Renal cortex interstitium (tissue), 15 donors: ENCODE measurements at places on chromosomes 16 and 17.

DNA sequence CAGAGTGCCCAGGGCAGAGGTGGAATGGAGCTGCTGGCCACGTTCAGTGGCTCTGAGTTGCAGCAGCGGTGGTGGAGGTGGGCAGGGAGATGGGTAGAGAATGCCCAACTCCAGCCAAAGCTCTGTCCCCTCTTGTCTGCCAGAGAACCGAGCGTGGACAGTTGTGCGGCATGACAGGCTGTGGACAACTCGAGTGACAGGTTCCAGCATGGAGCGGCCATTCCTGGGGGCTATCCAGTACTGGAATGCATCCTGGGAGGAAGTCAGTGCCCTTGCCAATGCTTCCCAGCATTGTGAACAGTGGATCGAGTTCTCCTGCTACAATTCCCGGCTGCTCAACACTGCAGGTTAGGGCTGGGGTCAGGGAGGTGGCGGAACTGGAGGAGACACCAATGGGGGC is 8.3 kb downstream of the CNTNAP1 start:
- no peak for DNase-seq

- no peak for DNase-seq
These were observed 32.9 kb downstream of the BAHCC1 start for GRCh38 chr17:81428121-81428515.

DNA sequence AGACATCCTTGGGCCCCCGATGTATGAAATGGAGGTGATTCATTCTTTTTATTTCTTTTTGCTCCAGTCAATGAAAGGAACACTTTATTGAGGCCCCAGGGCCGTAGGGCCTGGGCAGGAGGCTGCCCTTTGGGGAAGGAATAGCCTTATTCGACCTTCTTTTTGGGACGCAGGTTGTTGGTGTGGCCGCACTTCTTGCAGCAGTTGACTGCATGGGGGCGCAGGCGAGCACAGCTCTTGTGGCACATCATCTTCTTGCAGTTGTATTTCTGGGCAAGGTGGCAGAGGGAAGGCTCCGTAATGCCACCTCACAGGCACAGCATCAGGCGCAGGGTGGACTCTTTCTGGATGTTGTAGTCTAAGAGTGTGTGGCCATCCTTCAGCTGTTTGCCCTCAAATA is 50.9 kb downstream of the SIAH1 start:
- no peak for DNase-seq

DNA sequence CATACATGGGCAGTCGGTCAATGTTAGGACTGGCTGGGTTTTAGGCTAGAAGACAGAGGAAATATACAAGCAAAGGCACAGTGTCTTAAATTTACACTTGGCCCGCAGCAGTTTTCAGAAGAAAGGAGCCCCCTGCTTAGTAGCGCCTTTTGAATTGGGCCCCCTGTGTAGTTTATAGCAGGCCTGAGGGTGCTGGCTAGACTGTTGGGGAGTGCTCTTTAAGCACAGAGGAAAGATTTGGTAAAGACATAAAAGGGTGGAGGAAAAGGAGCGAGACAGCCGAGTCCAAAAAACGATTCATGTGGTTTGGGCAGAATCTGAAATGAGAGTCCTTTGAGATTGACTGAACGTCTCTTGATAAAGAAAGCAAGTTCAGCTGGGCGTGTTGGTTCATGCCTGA is 10.6 kb downstream of the RMI2 start:
- DNase-seq = no peak

DNA sequence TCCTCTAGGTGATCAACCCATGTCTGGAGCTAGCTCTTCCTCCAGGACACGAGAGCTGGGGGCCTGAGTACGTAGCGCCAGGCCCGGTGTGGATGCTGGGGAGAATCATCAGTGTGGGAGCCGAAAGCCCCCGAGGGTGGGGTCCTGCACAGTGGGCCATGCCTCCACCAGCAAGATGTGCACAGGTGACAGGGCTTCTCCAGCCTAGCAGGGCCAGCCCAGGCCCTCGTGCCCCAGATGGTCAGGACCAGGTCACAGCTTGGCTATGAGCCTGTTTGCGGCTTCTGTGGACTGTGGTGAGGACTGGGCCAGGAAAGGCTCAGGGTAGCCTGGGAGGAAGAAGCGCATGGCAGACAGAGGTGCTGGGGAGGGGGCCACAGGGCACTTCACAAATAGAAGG is 7.8 kb downstream of the MPG start:
- no peak for DNase-seq

GRCh38 chr16:28915181-28915580 is 9.9 kb downstream of the RABEP2 start:
- DNase-seq = no peak

DNA sequence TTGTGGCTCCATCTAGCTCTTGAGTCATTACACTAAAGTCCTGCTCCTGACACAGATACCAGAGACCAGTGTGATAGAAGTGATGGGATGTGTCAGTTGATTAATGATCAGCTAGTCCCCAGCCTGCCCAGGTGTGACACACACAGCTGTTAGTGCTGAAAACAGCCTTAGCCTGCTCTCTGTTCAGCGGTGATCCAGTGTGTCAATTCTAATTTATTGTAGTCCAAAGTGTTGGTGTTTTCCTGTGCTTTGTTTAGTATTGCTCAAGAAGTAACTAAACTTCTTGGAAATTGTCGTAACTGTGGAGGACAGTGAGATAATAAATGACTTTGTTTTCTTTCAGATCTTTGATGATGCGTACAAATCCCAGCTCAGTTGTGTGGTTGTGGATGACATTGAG is 92.3 kb downstream of the WNT3 start:
- DNase-seq = no peak

DNA sequence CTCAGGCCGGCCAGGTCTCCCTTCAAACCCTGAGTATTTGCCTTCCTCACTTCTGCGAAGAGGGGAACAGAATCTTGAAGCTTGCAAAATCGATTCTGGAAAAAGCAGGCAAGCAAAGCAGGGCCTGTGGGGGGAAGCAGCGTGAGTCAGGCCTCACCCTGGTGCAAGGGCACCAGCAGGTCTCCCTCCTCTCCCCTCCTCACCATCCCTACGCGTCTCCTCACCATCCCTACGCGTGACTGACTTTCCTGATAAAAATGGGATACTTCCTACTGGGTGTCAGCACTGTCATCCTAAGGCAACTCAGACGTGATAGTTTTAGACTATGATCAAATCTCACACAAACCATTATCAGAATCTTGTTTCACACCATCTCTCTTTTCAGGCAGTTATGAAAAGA is 12.1 kb downstream of the CMTM3 start:
- no peak for DNase-seq

DNA sequence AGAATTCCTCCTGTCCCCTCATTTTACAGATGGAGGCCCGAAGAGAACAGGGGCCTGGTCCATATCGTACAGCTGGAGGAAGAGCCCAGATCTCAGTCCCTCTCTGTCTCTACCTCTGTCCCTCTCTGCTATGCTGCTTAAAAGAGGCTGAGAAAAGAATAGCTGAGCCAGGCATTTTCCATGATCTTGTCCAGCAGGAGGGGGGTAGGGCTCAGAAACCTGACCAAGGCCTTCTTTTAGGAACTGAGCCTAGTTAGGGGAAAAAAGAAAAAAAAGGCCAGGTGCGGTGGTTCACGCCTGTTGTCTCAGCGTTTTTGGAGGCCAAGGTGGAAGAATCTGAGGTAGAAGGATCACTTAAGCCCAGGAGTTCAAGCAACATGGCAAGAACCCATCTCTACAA is 84.2 kb downstream of the MGAT5B start:
- no peak for DNase-seq

DNA sequence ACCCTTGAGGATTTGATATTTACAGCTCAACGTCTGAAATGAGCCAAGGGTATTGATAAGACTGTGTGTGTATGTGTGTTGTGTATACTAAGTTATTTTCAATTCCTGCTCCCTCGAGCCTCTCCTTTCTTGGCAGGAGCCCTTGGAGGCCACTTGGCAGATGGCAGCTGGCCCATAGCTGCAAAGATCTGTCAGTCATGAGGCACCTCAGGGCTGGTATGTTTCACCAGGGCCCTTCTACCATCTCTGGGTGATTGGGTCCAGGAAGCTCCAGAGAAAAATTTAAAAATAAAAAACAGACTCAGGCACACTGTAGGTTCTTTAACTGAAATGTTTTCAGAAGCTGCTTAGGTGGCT is 355.7 kb downstream of the HAPSTR1 start:
- DNase-seq = no peak

DNA sequence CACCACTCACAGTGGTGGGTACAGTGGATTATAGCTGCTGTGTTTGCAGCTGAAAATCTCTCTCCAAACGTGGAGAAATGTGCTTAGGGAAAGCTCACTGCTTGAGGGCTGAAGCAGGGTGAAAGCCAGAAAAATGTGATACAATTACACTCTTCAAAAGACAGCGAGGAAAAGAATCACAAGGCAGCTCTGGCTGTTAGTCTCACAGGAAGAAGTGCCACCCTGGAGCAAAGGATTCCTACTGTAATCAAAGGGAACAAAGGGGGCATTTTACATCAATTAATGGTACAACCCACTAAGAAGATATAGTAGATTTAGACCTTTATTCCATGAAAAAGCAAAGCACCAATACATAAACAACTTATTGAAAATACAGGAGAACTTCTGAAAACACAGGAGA is 48.1 kb upstream of the IRX5 start:
- DNase-seq = no peak

GRCh38 chr17:29037739-29038084 is 5.2 kb upstream of the PIPOX start:
- no peak for DNase-seq

GRCh38 chr16:76768316-76768715 is 422.7 kb upstream of the MON1B start:
- no peak for DNase-seq

DNA sequence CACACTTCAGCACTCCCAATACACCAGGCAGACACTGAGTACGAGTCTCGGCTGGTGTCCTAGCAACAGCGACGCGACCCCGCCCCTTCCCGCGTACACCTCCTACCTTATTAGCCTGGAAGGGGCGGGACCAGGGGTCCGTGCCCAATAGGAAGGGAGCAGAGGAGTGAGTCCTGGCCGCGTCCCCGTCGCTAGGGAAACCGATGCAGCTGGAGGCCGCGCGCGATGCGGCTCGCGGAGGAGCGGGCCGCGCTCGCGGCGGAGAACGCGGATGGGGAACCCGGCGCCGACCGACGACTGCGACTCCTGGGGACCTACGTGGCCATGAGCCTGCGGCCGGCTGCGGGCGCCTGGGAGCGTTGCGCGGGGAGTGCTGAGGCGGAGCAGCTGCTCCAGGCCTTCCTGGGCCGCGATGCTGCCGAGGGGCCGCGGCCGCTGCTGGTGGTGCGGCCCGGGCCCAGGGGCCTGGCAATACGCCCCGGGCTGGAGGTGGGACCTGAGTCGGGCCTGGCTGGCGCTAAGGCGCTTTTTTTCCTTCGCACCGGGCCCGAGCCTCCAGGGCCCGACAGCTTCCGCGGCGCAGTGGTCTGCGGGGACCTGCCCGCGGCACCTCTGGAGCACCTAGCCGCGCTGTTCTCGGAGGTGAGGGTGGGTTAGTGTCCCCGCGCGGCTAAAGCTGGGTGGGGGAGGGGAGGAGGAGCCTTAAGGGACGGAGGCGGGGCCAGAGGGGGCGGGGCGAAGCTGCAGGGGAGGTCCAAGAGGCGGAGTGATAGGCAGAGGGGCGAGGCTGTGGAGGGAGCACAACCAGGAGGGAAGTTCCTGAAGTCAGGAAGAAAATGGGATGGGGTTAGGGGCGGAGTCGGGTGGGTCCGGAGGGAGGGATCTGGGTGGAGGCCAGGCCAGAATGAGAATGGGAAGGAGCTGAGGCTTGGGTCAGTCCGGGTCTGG is at the start of gene DNAH9:
Gene DNAH9 (plus strand): TSS at position 197 of the 948 bp plus-strand sequence. CDS start 29 bp downstream, at position 226.
- DNase-seq = peak; percentile 92

GRCh38 chr17:2202996-2203575 is 100.5 kb downstream of the SMG6 start:
- DNase-seq = no peak

DNA sequence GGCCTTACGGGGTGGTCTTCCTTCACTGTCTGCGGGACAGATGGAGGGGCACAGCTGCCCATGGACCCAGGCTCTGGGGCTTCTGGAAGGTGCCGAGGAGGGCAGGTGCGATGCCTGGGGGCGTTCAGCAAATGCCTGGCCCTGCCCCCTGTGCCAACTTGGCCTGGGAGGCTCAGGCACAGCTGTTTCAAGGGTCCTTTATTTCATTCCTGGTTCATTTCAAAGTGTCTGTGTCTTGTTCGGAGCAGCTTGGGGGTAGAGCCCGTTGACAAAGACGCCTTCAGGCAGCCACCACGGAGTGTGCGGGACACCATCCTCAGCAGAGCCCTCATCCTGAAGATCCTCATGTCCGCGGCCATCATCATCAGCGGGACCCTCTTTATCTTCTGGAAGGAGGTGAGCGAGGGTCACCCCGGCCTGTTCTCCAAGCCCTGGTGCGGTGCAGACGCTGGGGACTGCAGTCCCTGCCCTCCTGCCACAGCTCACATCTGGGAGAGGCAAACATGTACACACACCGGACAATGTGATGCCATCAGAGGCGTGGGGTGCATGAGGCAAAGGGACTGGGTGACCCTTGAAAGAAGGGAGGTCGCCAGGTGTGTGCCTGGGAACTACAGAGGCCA is 43.9 kb downstream of the MEAK7 start:
- no peak for DNase-seq

DNA sequence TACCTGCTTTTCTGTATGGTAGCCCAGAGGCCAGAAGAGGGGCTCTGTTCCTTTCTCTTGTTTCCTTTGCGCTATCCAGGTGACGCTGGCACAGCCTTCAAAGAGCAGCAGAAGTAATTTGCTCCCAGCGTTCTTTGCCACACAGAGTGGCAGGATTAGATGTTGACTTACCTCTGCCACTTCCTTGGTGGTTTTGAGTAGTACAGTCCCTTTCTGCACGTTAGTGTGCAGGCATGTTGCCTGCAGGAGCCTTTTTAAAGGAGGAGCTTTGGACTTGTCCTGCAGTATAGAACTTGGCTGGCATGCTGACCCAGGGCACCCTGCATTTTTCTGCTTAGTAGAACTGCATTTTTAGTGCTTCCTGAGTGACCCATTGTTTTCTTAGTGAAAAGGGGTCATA is at the start of gene ABCC11:
Gene ABCC11 (minus strand): TSS at position 229 of the 400 bp plus-strand sequence. CDS start 15,618 bp downstream, outside the sequence.
- DNase-seq = no peak

DNA sequence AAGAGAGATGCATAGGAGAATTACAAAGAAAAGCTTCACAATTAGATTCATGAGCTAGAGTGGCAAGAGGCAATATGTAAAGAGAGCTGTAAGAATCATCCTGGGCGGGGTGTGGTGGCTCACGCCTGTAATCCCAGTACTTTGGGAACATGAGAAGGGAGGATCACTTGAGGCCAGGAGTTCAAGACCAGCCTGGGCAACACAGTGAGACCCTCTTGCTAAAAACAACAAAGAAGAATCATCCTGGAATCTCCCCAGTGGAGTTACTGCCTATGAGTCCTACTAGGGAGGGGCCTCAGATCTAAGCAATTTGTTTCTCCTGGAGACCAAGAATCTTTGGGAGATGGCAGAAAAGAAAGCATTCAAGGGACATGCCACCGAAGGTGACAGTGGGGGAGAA is 119.1 kb downstream of the HIC1 start:
- no peak for DNase-seq

- no peak for DNase-seq
These were observed 2.8 kb upstream of the MEAK7 start for GRCh38 chr16:84507011-84507982.
